Sigmoid colon (tissue), 7 donors: ENCODE measurements at places on chromosomes 11 and 22.

DNA sequence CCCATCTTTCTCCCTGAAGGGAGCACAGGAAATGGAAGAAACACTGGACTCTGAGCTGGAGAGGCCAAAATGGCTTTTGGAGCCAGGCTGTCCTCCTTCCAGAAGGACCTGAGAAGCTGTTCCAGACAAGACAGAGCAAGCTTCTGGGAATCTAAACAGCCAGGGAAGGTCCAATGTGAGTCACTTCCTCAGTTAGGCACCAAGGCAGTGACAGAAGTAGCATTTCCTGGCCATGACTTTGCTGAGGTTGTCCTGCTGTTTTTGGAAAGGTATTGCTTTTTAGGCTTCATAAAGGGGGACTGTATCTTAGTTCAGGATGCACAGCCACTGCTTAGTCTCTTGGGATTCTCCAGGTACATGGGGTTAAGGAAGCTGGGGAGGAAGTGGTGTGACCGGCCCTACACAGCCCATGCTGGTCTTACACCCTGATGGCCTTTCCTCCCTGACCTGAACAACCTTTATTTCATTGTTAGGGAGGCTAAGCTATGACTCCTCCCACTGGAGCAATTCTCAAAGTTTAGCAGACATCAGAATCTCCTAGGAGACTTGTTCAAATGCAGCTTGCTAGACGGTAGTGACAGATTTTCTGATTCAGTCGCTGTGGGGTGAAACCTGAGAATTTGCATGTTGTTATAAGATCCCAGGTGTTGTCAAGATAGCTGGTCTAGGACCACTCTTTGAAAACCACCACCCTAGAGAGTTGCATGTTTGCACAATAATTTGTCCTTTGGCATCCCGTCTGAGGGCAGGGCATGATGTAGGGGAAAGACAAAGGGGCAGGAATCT lies 6.8 kb upstream of the INSC start:
- DNase-seq, result no peak

GRCh38 chr11:33543823-33544222 lies 156.8 kb downstream of the C11orf91 start:
- no peak for DNase-seq

GRCh38 chr11:441418-442274 lies at the start of gene ANO9:
Gene ANO9, minus strand, starts transcription at chr11:442011. Its CDS starts 85 bp downstream, at chr11:441926.
- DNase-seq, result no peak

- no peak for DNase-seq
Measured at GRCh38 chr11:102793677-102794290, 4.2 kb downstream of the MMP1 start.

DNA sequence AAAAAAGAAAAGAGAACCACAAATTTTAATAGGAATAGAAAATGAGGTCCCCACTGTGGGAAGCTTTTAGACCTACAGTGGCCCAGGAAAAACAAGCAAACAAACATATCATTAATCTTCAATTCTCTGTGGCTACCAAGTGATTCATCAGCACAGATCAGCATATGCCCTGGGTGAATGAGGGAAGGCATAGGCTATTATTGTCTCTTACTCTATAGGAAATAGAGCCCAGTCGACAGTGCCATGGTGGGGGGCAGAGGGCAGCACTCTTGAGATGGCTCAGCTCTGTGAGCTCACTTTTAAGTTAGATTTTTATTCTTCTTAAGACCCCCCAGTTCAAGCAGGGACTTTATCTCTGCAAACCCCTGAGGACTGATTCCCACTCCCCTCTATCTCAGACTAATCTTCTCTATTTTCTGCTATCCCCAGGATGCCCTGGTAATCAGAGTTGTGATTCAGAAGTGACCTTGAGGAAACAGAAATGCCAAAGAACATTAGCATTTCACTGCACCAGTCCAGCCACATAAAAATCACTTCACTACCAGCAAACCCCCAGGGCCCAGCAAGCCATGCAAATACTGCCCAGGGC lies 9.5 kb upstream of the FEZ1 start:
- DNase-seq, result no peak

DNA sequence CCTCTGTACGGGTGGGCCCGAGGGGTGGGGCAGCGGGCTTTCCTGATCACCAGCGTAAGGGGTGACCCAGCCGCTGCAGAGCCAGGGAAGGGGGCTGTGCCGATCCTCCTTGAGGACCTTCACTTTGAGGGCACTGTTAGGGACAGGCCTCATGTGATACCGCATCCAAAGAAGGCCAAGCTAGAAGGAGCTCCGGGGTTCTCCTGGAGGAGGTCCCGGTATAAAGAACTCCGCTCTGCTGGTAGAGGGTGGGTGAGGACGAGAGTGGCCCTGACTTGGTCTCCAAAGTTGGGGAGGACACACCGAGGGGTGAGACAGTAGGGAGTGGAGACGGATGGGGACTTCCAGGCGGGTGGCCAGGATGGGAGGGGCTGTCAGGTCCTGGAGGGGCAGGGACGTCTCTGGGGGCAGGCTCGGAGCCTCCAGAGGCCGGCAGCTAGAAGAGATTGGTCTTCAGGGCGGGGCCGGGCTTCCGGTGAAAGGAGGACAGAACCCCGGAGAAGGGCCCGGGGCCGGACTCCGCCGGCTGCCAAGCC lies 4.6 kb downstream of the PHOX2A start:
- DNase-seq, result peak; percentile 89

- DNase-seq, result peak; percentile 84
Measured at GRCh38 chr11:73321604-73322381, 13.7 kb downstream of the ARHGEF17 start.

DNA sequence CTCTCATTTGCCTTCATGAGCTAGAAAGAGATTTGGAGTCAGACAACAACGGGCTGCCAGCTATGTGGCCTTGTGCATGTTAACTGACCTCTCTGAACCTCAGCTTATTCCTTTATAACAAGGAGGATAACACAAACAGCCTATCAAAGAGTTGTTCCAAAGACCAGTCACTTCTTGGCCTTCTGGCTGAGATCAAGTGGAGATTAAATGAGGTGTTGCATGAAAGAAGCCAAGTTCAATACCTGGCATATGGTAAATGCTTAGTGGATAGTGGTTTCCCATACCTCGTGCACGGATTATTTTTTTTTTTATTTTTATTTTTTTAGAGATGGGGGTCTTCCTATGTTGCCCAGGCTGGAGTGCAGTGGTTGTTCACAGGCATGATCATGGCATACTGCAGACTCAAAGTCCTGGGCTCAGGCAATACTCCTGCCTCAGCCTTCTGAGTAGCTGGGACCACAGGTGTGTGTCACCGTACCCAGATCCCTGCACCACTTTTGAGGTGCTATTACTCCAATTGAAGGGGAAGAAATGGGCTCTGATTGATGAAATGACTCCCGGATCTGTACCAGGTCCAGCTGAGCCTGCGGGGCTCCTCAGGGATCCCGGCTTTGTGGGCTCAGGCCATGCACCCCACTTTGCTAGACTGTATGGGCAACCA lies 4.9 kb downstream of the LGALS1 start:
- no peak for DNase-seq

DNA sequence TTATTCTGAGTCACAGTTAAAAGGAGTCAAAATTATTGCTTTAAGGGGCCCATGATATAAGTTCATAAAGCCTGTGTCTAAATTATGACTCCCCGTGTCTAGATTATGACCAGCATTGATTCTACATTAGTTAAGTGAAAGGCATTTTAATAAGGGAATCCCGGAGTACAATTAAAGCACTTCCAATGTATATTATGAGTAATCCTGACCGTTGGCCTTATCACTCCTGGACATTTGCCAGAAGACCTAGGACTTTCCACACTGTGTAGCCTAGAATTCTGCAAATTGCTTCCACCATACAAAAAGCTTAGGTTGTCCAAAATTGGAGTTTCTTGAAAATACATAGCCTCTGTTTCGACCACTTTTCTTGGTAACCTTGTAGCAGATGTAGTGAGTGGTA lies 1292.6 kb downstream of the LRRC4C start:
- no peak for DNase-seq

DNA sequence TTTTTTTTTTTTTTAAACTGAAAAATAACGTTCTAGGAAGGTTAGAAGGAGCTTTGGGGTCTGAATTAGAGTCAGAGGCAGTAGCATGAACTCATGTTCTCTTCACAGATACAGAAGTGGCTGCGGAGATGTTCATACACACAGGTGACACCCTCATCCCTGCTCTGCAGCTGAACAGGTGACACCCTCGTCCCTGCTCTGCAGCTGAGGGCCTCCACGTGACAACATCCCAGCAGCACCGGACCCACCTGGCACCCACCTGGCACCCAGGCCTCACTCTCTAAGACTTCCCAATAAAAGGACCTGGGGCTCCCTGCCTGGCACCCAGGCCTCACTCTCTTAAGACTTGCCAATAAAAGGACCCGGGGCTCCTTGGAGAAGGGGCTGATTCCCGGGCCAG lies 19.8 kb downstream of the DRD4 start:
- no peak for DNase-seq

DNA sequence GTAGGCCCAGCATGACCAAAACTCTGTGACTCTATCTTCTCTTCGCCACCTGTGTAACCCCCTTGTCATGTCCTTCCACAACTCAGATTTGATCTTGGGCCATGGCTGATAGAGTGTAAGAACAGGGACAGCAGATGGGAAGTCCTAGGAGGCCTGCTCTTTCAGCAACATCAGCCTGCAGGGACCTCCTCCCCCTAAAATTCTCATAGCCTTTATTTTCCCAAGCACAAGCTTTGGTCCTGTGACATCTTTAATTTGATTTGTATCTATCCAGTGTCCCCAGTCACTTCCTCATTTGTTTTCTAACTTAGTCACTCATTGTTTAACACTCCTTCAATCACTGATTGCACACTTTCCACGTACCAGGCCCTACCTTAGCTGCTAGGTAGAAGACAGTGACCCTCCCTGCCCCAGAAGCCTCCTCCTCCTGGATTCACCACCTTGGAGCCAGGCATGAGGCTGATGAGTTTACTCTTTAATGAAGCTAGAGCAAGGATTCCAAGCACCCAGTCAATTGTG lies 5.3 kb downstream of the UBQLN3 start:
- DNase-seq, result no peak

DNA sequence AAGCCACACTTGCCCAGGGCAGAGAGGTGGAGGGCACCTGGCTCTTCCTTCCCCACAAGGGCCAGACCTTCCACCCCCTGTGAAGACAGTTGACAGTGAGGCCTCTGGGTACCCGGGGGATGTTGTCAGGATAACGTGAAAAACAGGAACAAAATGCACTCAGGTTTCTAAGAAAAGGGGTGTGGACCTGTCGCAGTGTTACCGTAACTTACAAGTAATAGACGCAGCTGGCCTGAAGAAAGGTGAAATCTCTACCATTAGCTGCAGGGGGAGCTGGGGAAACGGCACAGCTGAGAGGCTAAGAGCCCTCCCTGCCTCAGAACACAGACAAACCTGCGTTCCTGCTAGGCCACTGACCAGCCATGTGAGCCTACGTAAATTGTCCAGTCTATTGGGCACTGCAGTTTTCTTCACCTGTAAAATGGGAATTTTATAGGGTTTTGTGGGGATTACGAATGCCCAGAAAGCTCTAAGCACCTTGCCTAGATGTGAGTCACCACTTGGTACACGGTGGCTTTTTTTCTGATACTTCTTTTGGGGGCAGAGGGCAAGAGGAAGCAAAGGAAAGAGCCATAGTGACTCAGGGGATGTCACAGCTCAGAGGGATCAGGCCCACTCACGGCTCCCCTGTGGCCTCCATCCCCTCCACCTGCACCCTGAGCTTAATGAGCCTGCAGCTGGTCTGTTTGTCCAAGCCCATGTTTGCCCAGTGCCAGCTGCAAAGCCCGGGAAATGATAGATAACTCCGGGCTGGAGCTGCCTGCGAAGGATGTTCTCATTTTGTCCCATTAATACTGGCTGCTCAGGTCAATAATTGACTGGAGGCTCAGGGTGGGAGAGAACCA lies 18.4 kb upstream of the CABP7 start:
- DNase-seq, result no peak

- no peak for DNase-seq
Measured at GRCh38 chr11:102293873-102294601, 23.2 kb upstream of the BIRC3 start.

DNA sequence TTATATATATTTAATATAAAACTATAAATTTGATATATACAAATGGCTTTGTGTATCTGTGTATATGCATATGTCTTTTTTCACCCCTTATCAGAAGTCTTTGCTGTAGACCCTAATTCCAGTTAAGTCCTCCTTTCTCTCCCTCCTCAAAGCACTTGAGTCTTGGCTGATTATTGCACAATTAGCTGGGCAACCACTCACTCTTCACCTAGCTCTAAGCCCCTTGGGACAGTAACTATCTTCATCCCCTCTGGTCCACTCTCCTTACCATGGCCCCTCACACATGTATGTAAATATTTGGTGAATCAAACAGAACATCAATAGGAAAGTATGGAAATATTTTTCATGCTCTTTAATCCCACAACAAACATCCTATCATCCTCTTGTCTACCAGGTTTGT lies 909 bp upstream of the OR5B21 start:
- no peak for DNase-seq

DNA sequence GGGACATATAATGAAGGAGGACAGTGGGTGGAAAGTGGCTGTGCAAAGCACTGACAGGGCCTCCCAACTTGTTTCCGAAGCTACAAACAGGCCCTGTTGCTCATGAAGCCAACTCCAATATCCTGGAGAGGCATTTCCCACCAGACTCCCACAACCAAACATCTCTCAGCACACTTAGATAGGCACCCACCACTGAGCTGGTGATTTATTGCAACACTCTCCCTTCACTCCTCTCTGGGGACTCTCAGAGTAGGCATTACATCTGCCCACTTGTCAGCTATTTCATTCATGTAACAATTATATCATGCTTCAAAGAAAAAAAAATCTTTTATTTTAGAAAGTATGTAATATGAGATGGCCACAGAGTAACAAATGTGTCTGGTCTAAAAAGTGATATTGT lies 32.1 kb upstream of the PPP2R1B start:
- DNase-seq, result no peak

- DNase-seq, result no peak
Measured at GRCh38 chr11:20459865-20460264, 72.3 kb downstream of the PRMT3 start.

GRCh38 chr11:110345743-110346142 lies 49.3 kb upstream of the RDX start:
- DNase-seq, result no peak

- peak; percentile 85 for DNase-seq
Measured at GRCh38 chr11:66069715-66070603, at the start of gene PACS1. Gene PACS1, plus strand, starts transcription at chr11:66070272. Its CDS starts 215 bp downstream, at chr11:66070487.

DNA sequence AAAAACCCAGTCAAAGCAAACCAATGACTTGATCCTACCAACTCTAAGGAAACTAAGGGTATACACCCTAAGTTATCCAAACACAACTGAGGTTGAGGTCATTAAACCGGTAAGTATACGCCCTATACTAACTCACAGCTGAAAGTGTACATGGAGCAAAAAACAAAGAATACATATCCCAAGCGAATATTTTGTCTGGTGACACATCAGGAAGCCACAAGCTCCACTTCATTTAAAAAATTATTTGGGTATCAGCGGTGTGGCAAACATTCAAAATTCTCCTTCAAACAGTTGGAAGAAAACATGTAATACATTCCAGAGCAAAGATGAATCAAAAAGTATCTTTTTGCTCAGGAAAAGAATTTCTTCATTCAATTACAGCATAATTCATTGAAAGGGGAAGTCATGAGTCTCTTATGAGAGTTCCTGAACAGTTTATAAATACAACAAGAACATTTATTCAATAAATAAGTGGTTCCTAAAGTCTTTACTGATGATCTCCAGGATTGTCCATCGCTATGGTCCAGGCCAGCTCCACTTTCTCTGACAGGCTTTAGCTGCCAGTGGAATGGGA lies 4.5 kb upstream of the JAML start:
- DNase-seq, result no peak

GRCh38 chr11:117877120-117877784 lies 794 bp upstream of the FXYD6 start:
- DNase-seq, result peak; percentile 84
